ENCODE measurements at places on chromosomes 4 and X. TPM values are rescaled to one million over a fixed set of nuclear protein-coding genes. Genes with fewer than 3 reads are reported as not detected.

GRCh38 chrX:3815896-3816664 is 102.6 kb upstream of the PRKX start:
- DNase-seq = peak; percentile 56

The AGTR2 gene
- not detected for total RNA-seq

DNA sequence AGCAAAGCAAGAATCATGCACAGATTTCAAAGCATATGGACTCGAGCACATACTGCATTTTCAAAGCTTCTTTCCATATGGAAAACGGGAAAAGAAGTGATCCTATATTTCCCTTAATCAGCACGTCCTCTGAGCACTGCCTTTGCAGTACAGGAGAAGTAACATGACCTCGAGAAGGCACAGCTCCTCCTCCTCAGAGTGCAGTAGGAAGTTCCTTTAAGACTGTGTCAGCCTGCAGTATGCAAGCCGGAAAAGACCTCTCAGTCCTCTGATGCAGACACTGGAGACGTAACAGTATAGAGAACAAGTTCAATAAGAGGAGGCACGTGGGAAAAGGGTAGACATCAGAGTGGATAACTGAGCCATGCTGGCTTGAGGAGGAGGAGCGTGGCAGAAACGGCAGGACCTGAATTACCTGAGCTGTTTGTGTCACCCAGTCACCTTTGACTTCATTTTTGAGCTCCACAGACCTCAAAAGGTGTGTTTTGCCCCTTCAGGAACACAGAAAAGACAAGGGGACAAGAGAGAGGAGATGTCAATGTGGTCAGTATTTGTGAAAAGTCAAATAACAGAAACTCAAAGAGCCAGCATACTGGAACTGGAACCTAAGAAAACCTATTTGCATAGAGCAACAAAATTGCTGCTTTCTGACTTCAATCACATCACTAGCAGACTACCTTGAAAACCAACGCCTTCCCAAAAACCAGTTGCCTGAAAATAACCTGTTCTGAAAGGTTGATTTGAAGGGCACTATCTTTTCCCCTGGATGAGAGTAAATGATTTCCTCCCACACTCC is 20.8 kb downstream of the IRF2 start:
- DNase-seq = no peak

DNA sequence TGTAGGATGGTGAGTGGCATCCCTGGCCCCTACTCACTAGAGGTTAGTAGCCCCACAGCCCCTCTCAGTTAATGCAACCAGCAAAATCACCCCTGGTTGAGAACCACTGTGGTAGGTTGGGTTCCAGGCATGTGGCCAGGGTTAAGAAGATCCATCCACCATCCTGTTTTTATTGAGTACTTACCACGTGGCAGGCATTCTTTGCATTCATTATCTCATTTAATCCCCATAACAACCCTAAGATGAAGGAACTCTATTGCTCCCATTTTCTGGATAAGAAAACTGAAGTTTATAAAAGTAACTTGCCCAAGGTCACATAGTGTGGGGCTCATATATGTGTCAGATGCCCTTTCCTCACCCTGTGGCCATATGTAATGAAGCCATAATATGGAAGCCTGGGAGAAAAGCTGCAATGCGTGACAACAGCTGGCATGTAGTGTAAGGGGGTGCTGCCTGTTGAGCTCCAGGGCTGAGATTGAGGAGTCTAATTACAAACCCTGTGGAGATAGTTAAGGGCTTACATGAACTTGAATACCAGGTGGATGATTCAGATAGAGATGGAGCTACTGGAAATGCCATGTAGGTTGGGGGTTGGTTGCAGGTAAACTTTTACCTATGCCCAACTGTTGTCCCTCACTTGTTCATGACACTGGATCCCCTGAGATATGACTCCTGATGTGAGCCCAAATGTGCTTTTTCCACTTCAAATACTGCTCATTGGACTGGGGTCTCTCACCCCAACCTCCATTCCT is 100.2 kb upstream of the PGRMC2 start:
- DNase-seq = no peak

The PPP3CA gene
- 22.5 TPM for total RNA-seq

DNA sequence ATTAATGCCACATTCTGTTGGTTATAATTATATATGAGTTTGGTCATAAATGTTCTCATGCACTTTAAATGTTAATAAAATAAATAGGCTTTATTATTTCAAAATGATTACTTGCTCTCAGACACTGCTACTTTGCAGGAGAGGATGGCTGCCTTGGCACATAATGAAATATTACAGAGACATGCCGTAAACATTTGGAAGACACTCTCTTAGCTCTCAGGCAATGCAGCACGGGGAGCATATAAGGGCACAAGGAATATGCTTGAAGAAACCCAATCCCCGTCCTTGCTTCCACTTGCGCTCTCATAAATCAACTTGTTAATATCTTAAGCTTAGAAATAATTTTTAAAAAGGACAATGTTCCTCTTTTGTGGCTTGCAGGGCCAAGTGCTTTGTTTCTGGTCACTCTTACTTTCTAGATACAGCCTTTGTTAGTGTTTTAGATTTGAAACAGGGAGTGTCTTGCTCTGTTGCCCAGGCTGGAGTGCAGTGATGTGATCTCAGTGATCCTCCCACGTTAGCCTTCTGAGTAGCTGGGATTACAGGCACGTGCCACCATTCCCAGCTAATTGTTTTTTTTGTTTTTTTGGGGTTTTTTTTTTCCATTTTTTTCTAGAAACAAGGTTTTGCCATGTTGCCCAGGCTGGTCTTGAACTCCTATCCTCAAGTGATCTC is 445.0 kb downstream of the SPRY1 start:
- DNase-seq = no peak

- DNase-seq = no peak
Measured at GRCh38 chrX:103397707-103398106, 21.4 kb downstream of the BEX3 start.

DNA sequence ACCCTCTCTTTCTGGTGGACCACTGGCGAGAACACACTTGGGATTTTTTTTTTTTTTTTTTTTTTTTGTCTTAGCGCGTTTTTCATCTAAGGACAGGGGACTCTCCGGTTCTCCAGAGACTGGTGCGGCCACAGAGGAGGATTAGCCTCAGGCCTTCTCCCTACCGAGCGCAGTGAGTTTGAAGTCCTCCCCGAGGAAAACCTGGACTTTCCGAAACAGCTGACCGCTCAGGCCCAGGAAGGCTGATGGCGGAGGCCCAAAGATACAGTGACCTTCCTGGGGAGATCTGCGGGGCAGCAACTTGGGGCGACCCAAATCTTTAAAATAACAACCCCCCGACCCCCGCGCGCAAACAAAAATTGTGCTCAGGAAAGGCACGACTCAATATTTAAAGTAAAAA is 9.2 kb downstream of the NKX3-2 start:
- no peak for DNase-seq

The ARR3 gene
- total RNA-seq = not detected

GRCh38 chrX:46380148-46380752 is 165.0 kb downstream of the ZNF674 start:
- DNase-seq = no peak

GRCh38 chrX:41382714-41383645 is 49.0 kb downstream of the DDX3X start:
- no peak for DNase-seq

The POU3F4 gene
- 0.53 TPM for total RNA-seq

The PSMD10 gene
- total RNA-seq = 84.7 TPM

- DNase-seq = no peak
Measured at GRCh38 chr4:166252487-166253402, 379.7 kb downstream of the TLL1 start.

- DNase-seq = no peak
Measured at GRCh38 chr4:42628740-42629139, 28.2 kb downstream of the ATP8A1 start.

- DNase-seq = no peak
Measured at GRCh38 chr4:83552083-83552482, 16.2 kb downstream of the GPAT3 start.

- DNase-seq = no peak
Measured at GRCh38 chr4:38582889-38583470, 81.0 kb upstream of the KLF3 start.

GRCh38 chr4:2745981-2746806 is 9.9 kb downstream of the TNIP2 start:
- DNase-seq = no peak

DNA sequence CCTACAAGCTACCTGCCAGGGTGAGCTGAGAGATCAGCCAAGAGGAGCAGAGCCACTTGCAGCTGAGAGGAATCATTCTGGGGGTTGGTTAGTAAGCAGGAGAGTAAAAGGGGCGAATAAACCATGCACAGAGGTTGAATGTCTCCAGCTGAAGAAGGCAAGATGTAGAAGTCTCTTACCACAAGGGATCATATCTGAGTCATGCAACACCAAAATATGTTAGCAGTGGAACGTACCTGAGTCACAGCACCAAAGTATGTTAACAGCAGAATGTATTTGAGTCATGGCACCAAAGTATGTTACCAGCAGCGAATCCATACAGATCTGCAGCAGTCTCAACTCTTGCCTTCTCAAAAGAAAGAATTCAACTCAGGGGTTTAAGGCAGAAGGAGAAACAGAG is 29.9 kb downstream of the C4orf51 start:
- DNase-seq = no peak

- no peak for DNase-seq
Measured at GRCh38 chr4:139704915-139705485, 39.4 kb downstream of the MGST2 start.

GRCh38 chr4:118354913-118355312 is 2.1 kb upstream of the PRSS12 start:
- no peak for DNase-seq

DNA sequence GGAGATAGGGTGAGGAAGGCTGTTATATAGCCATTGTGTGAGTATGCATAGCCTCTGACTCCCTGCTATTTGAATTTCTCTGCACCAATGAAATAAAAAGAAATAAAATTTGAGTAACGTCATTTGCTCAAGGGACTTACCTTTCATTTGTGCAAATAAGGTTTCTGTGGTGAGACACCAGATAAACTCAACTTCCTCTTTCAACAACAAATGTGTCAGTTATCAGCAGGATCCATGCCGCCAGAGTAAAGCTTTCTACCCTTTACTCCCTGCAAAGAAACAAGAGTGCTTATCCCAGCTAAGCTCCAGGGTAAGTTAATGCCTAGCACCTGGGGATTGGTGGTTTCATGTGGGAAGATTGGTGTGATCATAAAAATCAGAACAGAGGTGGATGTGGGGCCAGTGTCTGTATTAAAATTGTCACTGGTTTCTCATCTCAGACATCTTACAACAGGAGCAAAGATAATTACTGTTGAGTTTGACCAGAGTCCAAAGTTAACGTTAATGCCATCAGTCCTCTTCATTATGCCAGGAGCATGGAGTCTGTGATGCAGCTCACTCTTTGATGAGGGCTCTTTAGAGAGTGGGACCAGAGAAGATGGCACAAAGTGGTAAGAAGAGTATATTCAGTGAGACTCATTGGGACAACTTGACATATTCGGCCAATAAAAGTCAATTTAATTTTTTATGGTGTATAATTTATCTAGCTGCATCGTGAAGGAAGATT is at the start of gene P2RY10:
P2RY10 (plus strand) TSS at position 206 of the 727 bp plus-strand sequence. CDS start 15,130 bp downstream, outside the sequence.
- DNase-seq = no peak

The SLC38A5 gene
- total RNA-seq = 0.74 TPM

DNA sequence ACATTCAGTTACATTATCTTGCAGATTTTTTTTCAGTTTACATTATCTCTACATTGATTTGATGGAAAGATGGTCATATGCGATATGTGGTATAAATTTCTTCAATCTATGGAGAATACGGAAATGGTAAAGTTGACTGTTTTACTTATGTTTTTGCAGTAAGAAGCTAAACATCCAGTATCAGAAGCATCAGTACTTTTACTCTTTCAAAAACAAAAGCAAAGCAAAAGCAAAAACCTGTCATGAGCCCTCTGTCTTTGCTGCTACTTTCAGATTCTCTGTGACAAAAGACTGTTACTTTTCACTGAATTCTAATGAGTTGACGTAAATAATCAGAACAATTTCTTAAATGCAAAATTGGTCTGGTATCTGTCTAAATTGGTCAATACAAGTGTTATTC is 52.4 kb upstream of the UCP1 start:
- DNase-seq = no peak

- no peak for DNase-seq
Measured at GRCh38 chr4:80182237-80182866, 15.0 kb upstream of the PRDM8 start.

The ALB gene
- total RNA-seq = 13.8 TPM

DNA sequence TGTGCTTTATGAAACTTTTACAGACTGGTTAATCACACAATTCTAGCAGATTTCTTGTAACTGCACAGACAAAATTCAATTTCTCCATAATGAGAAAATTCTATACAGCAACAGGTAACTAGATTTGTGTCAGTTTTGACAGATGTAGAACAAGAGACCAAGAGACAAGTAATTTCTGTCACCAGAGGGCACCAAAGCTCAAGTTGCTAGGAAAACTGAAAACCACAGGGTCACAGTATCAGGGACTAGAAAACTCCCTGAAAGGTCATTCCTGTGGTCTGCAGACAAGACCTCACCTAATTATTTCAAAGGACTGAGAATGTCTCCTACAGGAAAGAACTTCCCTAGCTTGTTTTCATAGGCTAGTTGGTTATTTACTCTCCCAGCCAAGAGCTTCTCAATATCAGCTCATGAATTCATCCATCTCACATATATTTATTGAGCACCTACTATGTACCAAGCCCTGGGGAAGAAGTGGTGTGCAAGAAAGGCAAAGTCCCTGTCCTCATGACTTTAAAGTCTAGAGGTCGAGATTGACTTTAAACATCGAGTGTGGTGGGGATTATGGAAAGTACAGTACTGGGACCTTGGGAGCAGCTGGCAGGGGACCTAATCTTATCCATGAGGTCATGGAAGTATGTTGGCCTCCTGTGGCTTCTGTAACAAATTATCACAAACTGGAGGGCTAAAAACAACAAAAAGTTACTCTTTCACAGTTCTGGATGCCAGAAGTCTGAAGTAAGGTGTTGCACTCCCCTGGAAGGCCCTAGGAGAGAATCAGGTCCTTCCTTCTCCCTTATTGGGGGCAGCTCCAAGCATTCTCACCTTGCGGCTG is 47.8 kb upstream of the SETD7 start:
- peak; percentile 26 for DNase-seq

DNA sequence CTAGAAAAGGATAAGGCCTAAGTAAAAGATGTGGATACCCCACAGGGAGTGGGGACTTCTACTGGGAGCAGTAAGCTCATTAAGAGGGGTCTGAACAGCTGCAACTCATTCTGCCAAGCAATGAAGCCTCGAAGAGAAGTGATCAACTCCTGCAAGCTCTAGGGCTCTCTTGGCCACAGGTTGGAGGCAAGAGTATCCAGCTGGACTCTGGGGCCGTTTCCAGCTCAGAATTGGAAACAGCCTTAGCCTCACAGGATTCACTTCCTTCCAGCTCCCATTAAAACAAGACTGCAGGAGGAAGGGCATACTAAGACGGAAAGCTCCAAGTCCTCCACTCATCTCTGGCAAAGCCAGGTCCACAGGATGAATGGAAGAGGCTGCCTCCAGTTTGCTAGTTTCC is 126.3 kb downstream of the ATG4A start:
- no peak for DNase-seq

- no peak for DNase-seq
Measured at GRCh38 chr4:2482693-2483092, 13.8 kb downstream of the RNF4 start.

The CSAG3 gene
- not detected for total RNA-seq

The SLC49A3 gene
- total RNA-seq = 13.1 TPM

The TMPRSS11D gene
- total RNA-seq = not detected
